HuH-7 (cell line): ENCODE measurements at places on chromosomes 4 and X.
A peak's percentile ranks its signal among the peaks of the same experiment; 100 is the strongest.

- peak; percentile 27 for DNase-seq
Observed at GRCh38 chrX:112642349-112642748, 37.4 kb downstream of the LHFPL1 start.

DNA sequence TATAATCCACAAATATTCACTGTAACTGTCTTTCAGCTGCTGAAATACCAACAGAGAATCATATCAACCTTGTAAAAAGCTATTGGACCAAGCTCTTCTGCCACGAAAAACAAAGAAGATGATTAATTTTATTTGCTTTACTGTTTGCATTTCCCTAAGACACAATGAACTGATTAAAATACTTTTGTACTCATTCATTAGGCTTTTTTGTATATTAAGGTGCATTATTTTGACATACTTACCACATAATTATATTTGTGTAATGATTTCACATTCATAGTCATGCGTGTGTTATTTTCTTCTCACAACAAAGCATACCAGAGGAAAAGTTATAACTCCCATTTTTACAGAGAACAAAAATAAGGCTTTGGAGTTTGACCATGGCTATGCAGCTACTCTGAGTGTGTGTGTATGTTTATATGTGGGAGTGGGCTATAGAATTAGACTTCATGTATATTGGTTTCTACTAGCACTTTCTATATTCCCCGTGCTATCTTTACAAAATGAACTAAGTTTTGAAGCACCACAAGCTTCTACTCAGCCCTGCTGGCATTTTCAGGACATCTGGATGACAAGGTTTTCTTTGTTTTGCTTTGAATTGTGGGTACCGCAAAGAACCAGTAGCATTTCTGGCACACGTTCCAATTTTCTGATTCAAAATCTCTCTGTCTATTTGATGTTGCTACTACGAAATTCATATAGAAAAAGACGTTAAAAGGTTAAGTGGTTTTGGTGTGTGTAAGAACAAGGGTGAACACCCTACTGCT, 11.0 kb upstream of the FGF5 start:
- DNase-seq, result no peak

DNA sequence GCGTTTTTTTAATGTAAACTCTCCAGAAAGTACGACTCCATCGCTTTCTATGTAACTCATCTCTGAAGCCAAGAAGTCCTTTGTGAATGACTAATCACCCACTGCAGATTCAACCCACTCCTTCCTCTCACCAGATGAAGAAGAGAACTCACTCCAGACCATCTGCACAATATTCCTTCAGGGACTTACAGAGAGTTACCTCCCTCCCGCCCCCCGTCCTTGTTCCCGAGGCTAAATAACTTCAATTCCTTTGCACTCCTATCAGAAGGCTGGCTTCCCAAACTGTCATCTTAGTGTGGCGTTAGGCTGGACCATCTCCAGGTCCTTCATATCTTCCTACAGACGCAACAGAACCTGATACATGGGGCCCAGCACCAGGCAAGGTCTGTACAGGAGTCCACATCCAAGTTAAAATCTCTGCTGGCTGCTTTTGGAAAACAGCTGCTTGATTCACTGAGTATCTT, 82.4 kb downstream of the AFAP1 start:
- DNase-seq, result no peak

- no peak for DNase-seq
Observed at GRCh38 chrX:12421918-12422317, 283.6 kb downstream of the FRMPD4 start.

DNA sequence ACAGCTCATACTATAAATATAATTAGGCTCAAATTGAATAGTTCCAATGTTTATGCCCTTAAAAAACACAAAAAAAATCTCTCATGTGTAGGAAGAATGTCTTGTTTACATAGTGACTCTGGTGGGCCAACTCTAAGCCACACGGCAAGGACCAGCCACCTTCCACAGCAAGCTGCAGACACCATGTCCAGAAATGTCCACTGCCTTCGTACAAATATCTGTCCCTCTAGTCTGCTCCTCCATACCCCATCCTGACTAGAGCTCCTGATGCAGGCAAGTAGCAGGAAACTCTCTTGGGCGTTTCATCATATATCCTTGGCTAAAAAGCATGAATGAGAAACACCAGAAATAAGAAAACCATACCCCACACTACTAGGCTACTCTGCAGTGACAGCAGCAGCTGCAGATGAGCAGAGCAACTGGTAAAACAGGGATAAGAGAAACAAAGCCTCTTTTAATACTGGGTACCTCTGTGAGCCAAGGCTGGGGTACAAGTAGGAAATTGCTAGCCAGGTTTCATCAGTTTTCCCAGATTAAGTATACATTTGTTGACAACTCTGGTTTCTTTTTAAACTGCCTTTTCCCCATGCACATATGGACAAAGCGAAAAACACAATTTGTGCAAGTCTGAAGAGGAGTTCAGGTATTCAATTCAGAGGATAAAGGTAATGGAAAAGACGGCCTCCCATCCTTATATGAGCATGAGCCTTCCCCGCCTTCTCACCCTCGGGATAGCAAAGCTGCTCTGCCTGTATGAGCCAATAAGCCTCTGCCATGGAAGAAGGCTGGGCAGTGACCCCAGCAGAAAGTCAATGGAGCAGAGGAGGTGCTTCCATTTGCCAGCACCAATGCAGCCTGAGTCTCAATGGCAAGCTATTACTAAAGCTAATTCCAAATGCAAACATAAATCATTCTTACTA, 245.4 kb downstream of the DCLK2 start:
- no peak for DNase-seq

DNA sequence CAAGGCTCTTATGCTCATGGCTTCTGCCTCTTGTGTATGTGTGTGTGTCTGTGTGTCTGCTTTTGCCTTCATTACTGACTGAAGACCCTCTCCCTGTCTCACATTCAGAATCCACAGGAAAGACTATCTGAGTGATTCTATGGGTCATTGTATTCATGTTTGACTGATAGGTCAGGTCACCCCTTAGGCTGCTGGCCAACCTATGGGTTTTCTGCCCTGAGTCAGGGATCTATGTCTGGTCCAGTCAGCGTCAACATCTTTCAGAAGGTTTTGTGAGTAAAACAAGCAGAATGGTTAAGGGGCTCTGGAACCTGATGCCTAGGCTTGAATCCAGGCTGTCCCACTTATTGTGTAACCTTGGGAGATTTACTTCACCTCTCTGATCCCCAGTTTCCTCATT, 30.5 kb downstream of the NHSL2 start:
- DNase-seq, result no peak

DNA sequence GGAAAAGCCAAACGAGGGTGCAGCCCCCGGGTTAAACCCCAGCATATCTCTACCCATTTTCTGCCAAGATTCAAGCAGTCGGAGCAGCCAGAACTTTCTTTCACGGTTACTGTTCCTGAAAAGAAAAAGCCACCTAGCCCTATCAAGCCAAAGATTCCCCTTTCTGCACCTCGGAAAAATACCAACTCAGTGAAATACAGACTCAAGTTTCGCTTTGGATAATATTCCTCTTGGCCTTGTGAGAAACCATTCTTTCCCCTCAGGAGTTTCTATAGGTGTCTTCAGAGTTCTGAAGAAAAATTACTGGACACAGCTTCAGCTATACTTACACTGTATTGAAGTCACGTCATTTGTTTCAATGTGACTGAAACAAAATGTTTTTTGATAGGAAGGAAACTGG, 20.0 kb downstream of the FGF5 start:
- no peak for DNase-seq

DNA sequence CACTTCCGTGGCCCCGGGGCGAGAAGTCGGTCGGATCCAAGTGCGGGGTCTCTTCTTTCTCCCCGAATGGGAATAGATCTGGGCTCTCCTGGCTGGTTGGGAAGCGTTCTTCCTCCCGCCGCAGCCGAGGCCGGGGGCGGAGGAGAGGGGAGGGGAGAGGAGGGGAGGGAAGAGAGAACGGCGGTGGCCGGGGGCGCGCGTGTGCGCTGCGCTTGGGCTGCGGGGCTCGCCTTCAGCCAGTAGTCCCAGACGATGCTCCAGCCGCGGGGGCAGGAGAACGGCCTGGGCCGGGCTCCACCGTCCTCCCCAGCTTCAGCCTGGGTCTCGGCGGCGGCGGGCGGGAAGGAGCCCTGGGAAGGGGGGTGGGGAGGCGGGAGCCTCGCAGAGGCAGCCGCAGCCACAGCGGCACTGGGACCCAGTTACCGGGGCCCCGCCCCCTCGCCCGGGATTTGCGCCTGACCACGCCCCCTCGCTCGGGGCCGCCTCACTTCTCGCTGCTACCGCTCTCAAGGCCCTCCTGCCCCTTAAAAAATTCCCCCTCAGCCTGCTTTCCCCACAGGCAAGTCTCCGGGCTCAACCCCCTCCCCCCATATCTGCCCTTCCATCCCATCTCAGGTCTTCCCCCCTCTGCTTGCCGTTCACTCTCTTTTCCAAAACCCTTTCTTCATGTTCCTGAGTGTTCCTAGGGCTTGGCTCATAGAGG, at the start of gene FGD1:
TSS of gene FGD1 (minus strand) at position 421 of the 703 bp plus-strand sequence. CDS start 802 bp downstream, outside the sequence.
- DNase-seq, result peak; percentile 77

- DNase-seq, result no peak
Observed at GRCh38 chr4:25029479-25030276, 1.1 kb downstream of the LGI2 start.

- no peak for DNase-seq
Observed at GRCh38 chr4:147044241-147044640, 98.6 kb upstream of the TTC29 start.

- DNase-seq, result peak; percentile 74
Observed at GRCh38 chr4:67545199-67546003, at the start of gene CENPC. TSS of gene CENPC (minus strand) at chr4:67545503. CDS start at chr4:67545355, 148 bp downstream.

- no peak for DNase-seq
Observed at GRCh38 chrX:49174723-49175122, 3.0 kb downstream of the PLP2 start.

GRCh38 chrX:18174971-18175370, 45.7 kb downstream of the BEND2 start:
- DNase-seq, result no peak

DNA sequence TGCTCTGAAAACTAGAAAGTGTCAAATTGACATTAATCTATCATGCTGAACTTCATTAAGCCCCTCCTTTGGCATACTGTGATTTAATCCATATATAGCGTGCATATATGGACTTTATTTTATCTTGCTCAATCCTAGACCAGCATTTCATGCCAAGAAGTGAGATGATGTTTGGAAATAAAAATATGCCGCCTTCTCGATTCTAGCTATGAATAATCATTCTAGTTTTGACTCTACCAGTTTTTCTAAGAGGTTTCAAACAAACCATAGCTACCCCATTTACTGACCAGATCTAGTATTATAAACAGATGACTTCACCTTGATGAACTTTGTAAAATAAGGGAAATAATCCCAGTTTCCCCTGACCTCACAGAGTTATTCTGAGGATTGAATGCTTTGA, 95.0 kb downstream of the ARX start:
- DNase-seq, result no peak

DNA sequence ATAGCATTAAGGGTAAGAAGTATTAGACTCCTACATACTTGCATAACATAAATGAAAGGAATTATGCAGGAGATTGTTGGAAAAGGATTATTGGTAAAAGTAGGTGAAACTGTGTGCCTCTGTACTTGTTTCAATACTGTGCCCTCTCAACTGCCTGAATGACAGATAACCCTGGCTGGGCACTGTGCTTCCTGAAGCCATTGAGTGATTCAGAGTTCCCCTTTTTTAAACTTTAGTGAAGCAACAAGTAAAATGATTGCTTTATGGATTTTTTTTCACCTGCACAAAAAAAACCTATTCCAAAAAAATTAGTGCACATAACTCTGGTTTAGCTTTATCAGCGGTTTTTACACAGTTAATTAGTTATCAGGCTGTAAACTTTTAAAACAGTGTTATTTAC, 204.8 kb downstream of the TRAM1L1 start:
- DNase-seq, result no peak

- no peak for DNase-seq
Observed at GRCh38 chr4:174107746-174108354, 175.6 kb downstream of the FBXO8 start.

DNA sequence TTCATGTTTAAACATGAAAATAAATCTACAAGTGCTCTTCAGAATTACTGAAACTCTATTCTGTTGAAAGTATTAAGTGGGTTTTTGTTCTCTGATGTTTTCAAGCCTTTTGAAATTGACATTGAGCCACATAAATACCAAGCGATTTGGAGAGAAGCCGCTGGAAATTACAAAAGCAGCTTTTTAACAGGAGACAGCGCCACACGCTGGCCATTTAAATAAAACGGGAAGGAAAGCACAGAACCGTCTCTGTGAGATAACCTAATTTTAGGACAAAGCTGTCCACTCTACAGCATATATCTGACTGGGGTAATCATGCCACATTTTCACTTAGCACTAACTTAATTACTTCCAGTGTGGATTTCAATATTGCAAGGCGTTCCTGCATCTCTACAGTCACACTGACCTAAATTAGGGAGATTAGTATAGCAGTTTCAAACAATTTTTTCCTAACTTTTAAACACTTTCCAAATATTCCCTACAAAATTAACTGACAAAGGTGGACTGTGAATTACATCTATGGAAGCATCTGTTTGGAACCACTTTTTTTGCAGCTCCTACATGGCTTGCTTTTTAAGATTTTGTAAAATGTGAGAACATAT, 6.8 kb upstream of the ANOS1 start:
- DNase-seq, result no peak

DNA sequence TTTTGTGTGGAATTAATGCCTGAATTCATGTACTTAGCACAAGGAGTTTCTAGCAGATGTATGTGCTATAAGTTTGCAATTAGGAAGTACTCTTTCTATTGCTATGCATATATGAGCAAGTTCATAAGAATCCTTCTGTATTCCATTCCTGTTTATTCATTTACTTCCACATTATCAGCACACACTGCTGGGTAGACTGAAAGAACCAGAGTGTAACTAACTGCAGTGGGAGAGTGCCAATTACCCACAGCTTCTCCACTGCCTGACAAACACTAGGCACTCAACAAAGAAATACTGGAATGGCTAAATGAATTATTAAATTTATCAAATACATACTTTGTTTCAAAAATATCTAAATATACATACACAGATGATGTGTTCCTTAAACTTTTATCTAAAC, 219.6 kb downstream of the CAMK2D start:
- no peak for DNase-seq

DNA sequence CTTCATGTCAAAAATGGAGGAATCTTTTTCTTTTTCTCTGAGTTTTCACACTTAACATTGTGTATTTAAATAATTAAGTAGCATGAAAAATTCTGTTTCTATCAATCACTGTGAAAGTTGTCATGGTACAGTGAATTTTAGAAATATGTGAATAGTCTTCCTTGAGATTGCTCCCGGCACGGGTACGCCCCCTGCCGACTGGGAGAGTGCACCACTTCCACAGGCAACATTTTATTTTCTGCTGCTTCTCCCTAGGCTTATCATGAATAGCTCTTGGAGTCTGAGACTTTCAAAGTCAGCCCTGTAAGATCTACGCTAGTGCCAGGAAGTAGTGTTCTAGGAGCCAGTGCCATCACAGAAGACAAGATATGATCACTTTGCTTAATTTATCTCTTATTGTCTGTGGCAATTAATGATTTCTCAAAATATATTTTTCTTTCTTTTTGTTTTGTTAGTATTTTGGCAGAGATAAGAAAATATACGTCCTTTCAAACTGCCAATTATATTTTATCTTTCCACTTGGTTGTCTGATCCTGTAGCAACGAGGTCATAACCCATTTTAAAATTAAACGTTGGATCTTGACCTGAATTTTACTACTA, 763.8 kb upstream of the AADAT start:
- DNase-seq, result peak; percentile 8
